ENCODE measurements at places on chromosomes 2 and 18.

DNA sequence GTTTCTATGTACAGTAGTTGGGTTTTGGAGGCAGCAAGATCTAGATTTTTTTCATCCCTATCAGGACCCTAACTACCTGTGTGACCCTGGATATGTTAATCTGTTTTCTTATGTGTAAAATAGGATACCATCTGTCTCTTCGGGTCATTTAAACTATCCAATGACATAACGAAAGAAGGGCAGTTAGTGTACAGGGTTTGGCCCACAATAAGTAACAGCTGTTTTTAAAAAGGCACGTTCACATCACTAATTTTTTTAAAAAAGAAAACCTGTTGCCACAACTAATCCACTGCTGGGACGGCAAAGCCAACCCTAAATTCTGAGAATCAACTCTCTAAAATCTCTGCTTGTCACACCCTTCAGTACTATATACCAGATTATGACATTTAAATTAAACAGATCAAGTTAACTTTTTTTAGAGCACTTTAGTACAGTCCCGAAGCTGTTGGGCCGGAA lies 869 bp downstream of the USP40 start:
- no peak for DNase-seq

DNA sequence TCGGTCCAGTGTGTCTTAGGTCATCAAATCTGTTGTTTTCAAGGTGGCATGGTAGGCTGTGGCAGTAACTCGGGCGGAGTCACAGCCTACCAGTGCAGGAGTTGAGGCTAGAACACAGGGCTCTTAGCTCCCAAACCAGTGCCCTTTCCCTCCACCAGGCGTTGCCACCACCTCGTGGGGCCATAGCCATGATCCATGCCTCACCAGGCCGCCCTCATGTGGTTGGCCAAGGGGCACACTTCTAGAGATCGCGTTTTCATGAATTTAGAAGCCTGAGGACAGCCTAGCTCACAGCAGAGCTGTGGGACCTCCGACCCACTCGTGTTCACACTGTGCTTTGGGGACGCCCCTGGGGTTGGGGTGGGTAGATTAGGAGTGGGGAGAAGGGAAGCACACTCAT lies 10.6 kb downstream of the SEC11C start:
- no peak for DNase-seq

DNA sequence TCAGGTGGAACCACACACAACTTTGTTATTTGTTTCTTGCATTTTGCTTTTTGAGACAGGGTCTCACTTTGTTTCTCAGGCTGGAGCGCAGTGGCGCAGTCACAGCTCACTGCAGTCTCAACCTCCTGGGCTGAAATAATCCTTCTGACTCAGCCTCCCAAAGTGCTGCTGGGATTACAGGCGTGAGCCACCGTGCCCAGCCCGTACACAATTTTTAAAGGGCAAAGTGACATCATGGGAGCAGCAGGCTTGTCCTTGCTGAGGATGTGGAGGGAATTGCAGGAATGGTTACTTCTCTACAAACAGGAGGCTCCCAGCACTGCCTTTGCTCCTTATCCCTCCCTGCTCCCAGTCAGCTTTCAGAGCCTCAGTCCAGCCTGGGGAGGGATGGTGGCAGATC lies 355.9 kb upstream of the KLHL29 start:
- DNase-seq, result no peak

- no peak for DNase-seq
Observed at GRCh38 chr2:231361701-231362554, 33.6 kb upstream of the B3GNT7 start.

- no peak for DNase-seq
Observed at GRCh38 chr2:239587841-239588240, 187.0 kb upstream of the HDAC4 start.

- no peak for DNase-seq
Observed at GRCh38 chr2:156704617-156705016, 268.4 kb downstream of the GPD2 start.

- DNase-seq, result no peak
Observed at GRCh38 chr2:174666312-174666711, 68.7 kb upstream of the WIPF1 start.

- no peak for DNase-seq
Observed at GRCh38 chr2:225104971-225105370, 62.7 kb upstream of the DOCK10 start.

GRCh38 chr2:149164827-149165226 lies 126.3 kb downstream of the LYPD6B start:
- DNase-seq, result no peak

DNA sequence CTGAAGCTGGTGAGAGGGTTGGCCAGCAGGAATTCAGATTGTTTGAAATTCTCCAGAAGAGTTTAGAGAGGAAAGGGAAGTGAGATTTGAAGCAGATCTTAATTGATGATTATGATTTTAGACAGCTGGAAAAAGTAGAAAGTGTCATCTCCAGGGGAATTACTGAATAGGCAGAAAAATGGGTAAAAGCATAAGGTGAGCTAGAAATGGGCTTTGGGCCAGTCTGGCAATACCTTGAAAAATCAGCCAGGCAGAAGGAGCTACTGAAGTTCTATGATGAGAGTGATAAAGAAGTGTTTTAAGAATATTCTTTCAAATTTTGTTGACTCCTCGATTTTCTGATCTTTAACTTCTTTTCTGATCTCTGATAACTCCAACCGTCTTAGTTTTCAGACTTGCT lies 172.9 kb upstream of the CCDC150 start:
- DNase-seq, result no peak

- no peak for DNase-seq
Observed at GRCh38 chr2:217652761-217653639, 349.8 kb downstream of the TNS1 start.

DNA sequence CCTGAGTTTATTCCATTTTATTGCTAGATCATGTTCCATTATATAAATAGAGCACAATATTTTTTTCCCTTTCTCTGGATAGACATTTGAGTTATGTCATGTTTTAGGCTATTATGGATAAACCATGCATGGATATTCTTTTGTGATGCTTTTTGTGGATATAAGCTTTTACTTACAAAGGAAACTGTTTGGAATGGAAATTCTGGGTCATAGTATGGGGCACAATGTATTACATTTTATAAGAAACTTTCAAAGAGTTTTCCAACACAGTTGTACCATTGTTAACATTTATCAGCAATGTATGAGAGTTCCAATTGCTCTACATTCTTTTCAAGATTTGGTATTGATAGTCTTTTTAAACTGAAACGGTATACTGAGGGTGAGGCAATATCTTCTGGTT lies 749.4 kb downstream of the SOCS6 start:
- DNase-seq, result no peak

GRCh38 chr2:233912691-233913423 lies 4.3 kb upstream of the TRPM8 start:
- DNase-seq, result no peak

- no peak for DNase-seq
Observed at GRCh38 chr2:230944757-230945372, 19.8 kb upstream of the GPR55 start.

GRCh38 chr2:178282075-178282815 lies 87.9 kb downstream of the OSBPL6 start:
- no peak for DNase-seq

DNA sequence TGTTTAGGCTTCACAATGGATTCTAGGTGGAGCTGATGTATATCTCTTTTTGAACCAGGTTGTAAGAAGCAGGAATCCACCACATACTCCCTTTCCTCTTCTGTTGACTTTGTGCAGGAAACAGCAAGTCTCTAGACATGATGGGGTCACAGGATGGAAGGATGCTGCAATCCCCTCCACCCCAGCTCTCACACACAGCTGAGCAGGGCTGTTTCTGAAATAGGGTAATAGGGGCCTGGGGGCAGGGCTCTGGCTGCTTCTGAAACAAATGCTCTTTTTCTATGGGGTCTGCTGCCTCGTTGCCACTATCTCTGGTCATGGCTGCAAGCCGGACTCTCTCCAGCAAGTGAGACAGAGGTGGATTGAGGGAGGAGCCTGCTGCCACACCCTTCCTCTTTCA lies 148.9 kb downstream of the SOX11 start:
- no peak for DNase-seq

GRCh38 chr2:217743966-217744761 lies 258.6 kb downstream of the TNS1 start:
- no peak for DNase-seq

DNA sequence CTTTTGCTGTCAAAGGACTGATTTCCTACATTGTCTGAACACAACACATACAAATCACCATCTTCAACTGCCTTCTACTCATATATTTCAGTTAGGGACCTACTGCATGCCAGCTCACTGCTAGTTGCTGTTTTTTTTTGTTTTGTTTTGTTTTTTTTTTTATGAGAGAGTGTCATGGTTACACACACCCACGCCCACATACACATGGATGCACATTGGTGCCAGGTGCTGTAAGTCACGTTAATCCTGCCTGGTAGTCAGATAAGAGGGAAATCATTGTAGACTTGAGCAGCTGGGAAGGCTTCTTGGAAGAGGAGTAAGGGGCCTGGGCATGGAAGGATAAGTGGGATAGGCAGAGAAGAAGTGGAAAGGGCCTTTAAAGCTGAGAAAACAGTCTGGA lies 209.9 kb downstream of the TDRD15 start:
- peak; percentile 70 for DNase-seq

GRCh38 chr2:158291544-158292180 lies 164.9 kb downstream of the CCDC148 start:
- no peak for DNase-seq

DNA sequence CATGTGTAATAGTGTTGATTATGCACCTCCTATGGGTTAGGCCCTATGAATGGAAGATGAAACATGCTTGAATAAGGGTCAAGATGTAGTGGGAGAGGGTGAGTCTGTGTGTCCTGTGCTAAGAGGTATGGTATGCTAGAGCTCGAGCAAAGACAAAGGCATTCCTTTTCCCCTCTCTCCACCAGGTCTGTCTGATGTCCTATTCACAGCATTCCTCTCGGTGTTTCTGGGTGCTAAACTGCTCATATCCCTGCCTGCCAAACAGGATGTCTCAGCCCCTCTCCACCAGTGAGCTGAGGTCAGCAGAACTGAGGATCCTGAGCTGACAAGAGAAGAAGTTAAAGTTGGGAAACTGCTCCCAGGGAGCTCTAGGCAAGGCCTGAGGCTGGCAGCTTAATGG lies 344.9 kb downstream of the TSN start:
- no peak for DNase-seq

- no peak for DNase-seq
Observed at GRCh38 chr2:98118161-98118560, 31.2 kb downstream of the VWA3B start.

DNA sequence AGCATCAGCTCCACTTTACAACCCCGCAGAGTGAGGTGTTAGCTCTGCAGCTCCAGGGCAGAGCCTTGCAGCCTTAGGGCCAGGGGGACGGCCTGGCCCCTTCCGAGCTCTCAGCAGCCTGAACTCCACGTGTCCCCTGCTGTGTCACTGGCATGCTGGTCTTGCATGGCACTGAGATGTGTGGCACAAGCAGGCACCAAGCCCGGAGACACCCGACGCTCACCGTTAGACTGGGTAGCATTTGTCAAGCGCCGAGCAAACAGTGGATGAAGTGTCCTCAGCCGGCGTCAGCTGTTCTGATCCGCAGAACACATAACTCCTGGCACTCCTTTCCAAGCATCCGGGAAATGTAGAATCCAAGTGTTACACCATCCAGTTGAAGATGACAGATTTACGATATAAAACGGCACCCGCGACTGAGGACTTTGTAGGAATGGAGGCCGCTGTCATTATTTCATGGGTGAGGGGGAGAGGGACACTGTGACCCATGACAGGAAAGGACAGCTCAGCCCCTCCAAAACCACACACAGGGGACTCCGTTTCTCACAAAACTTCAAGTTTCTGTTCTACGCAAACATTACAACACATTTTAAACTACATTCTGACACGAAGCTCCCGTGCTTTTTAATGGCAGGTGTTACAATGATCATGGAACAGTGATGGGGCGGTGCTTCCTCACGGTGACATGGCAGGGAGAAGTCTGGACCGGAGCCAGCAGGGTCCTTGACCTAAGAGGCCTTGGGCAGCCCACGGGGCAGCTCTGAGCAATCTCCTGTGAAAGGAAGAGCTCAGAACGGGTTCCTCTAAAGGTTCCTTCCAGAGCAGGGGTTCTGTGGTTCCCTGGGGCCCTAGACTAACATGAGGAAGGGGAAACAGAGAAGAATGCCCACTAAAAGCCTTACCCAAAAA lies 89.4 kb downstream of the HDAC4 start:
- no peak for DNase-seq

DNA sequence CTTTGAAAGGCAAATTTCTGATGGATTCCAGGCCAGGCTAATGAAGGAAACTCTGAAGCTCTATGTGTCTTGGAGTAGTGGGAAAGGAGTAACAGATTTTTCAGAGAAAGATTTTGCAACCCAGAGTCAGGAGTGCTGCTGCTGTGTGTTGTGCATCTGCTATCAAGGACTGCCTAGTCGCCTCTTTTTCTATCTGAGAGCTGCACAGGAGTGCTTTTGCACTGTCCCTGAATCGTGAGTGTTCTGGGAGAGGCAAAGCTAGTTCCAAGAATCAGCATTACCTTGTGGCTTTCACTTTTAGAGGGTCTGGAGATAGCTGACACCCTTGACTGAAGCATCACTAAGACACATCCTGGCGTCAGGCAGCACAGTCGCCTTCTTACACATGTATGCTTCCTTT lies 336.4 kb downstream of the PARD3B start:
- no peak for DNase-seq

GRCh38 chr2:31511376-31511775 lies 69.4 kb downstream of the SRD5A2 start:
- DNase-seq, result no peak

DNA sequence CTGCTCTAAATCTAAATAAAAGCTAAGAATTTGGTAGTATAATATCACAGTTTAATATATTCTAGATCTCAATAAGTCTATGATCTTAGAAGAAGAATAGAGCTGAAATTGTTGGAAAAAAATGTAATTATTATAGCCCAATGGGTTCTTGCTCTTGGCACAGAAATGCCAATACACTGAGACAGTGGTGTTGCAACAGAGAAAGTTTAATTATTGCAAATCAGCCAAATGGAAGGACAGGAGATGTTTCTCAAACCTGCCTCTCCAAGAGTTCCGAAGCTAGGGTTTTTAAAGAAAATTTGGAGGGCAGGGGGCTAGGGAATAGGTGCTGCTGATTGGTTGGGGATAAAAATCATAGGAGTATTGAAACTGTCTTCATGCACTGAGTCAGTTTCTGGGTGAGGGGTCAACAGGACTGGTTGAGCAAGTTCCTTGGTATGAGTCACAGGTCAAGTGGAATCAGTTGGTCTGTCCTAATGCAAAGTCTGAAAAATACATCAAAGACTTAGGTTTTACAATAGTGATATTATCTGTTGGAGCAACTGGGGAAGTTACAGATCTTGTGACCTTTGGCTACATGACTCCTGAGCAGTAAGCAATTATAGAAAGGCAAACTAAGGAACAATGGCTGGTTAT lies 228.6 kb downstream of the CD226 start:
- no peak for DNase-seq

GRCh38 chr2:207296265-207296948 lies 130.7 kb upstream of the KLF7 start:
- DNase-seq, result no peak

- no peak for DNase-seq
Observed at GRCh38 chr2:227479865-227480475, 8.0 kb downstream of the AGFG1 start.

GRCh38 chr2:201827621-201828020 lies 21.3 kb downstream of the CDK15 start:
- no peak for DNase-seq

GRCh38 chr2:47195148-47195547 lies 40.0 kb upstream of the STPG4 start:
- DNase-seq, result no peak

- no peak for DNase-seq
Observed at GRCh38 chr2:36172824-36173223, 182.8 kb upstream of the CRIM1 start.

- DNase-seq, result no peak
Observed at GRCh38 chr2:71859211-71859847, 288.3 kb downstream of the CYP26B1 start.

All from NCI-H748 treated with DMSO at 0.1 percent for 48 hours (cell line).